Activated T-helper 2 cell treated with anti-CD3 and anti-CD28 coated beads, Interferon-gamma antibody, Interleukin-2, Interleukin-4, amounts not matched to agents 10 μg/mL and 5 μg/mL and 100 μg/mL, durations not matched to agents 14 hours and 24 hours and 36 hours (primary cell): ENCODE measurements at places on chromosomes 4 and X. TPM values are rescaled to one million over a fixed set of nuclear protein-coding genes. Genes with fewer than 3 reads are reported as not detected.

DNA sequence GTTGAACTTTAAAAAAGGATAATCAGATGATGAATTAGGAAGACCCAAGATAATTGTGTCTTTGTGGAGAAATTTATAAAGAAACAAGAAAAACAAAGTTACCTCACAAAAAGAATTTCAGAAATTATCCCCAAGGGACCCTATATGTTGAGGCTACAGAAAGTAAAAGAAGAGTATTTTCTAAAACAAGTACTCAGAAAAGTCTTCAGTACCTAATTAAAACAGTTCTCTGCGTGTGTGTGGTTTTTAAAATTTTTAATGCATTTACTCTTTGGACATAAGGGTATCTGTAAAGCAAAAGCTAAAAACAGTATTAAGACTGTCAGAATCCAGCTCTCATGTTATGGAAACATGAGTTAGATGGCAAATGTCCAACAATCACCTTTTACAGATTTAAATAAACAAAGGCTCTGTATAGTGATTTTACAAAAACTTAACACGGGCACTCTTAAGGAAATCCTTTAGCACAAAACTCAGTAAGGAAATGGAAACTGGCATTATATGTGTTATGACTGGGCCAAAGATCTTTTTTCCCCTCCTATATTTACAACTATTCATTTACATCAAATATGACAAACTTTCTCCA is 187.5 kb downstream of the NSUN7 start:
- H3K4me1 ChIP-seq, result no peaks in the 10 kb centered on the region
- no peak for DNase-seq
- H3K36me3 ChIP-seq, result no peaks in the 10 kb centered on the region
- H3K4me3 ChIP-seq, result no peak overlapping the region

GRCh38 chrX:134821370-134821769 is 163.1 kb upstream of the PLAC1 start:
- DNase-seq, result no peak
- H3K4me1 ChIP-seq, result peaks cover 10% of the 10 kb centered on the region
- H3K36me3 ChIP-seq, result peaks cover 12% of the 10 kb centered on the region
- no peaks in the 10 kb centered on the region for H3K27me3 ChIP-seq

- H3K4me3 ChIP-seq, result no peak overlapping the region
- no peak for DNase-seq
- no peaks in the 10 kb centered on the region for H3K36me3 ChIP-seq
- no peaks in the 10 kb centered on the region for H3K4me1 ChIP-seq
- H3K27ac ChIP-seq, result no peak overlapping the region
Measured at GRCh38 chr4:117700111-117700892, 334.0 kb upstream of the NDST3 start.

DNA sequence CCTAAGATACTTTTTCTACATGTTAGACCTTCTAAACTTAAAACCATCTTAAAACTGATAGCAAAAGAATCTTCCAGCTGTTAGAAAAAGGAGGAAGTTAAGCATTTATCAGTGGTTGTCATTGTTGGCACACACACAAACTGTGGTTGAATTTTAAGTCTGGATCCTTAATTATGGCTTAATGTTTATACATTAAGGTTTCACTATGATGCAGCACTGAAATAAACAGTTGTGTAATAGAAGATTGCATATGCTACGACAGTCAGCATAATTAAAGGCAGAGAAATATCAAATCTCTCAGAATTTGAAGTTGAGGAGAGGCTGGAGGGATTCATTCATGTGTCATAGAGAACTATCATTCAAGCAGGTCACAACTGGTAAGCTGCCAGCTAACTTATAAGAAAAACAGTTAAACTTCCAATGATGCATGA is 32.3 kb downstream of the ADGRA3 start:
- no peak for DNase-seq
- H3K4me1 ChIP-seq, result peaks cover 34% of the 10 kb centered on the region
- no peaks in the 10 kb centered on the region for H3K27me3 ChIP-seq
- no peak overlapping the region for H3K27ac ChIP-seq

GRCh38 chrX:9518051-9518450 is 53.2 kb downstream of the TBL1X start:
- H3K27me3 ChIP-seq, result no peaks in the 10 kb centered on the region
- DNase-seq, result no peak
- no peak overlapping the region for H3K4me3 ChIP-seq
- peaks cover 40% of the 10 kb centered on the region for H3K36me3 ChIP-seq
- no peak overlapping the region for H3K27ac ChIP-seq
- H3K4me1 ChIP-seq, result peaks cover 32% of the 10 kb centered on the region

HSFX1 gene
- total RNA-seq, result 0.57 and 1.2 TPM in 2 replicates
